ENCODE measurements at places on chromosomes 2 and 18.

GRCh38 chr18:2485983-2486382, 85.3 kb downstream of the METTL4 start:
- no peak for DNase-seq

- DNase-seq: no peak
These were observed 851.8 kb upstream of the CRIM1 start for GRCh38 chr2:35503738-35504199.

GRCh38 chr2:113679457-113679856, 52.4 kb downstream of the RABL2A start:
- DNase-seq: no peak

DNA sequence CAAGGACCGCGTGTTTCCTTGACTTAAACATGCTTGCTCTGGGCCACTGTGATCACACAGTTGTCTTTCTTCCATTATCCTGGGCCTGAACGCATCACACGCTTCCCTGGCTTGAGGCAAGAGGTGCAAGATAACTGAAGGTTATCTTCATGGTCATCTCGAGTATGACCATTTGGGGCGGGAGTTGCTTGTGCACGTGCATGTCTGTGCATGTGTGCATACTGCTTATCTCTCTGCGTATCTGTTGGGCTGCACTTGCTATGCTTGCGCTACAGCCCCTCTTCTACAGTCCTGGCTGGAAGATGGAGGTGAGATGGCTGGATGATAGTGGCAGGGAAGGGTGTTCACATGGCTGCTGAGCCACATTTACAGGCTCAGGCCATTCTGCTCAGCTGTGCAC, 27.2 kb upstream of the EFR3B start:
- no peak for DNase-seq

DNA sequence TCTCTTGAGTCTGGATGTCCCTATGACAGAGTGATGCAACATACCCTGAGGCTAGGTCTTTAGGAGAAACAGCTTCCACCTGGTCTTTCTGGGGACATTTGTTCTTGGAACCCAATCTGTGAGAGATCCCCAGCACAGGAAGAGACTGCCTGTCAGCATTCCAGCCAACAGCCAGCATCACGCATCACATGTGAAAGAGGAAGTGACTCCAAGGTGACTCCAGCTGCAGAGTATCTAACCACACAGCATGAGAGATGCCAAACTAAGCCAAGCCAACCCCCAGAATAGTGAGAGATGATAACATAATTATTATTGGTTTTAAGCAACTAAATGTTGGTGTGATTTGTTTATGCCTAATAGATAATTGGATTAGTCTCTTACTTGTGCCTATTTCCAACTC, 35.7 kb downstream of the C18orf63 start:
- DNase-seq: no peak

DNA sequence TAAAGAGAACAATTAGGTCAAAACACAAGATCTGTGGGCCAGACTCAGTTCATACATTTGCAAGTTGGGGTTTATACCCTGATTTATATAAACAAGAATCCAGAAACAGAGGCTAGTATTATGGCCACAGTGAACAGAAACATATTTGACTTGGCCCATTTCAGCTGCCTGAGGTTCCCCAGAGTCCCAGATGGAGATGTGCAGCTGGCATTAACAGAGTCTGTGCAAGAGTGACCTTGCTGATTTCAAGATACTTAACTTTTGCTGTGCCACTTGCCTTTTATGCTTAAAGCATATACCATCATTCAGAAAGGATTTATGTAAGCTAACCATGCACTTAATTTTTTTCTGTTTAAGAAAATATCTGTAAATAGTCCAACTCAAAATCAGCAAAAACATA, 636.3 kb downstream of the TRIB2 start:
- no peak for DNase-seq

GRCh38 chr2:38164881-38165280, 88.9 kb upstream of the CYP1B1 start:
- DNase-seq: no peak

DNA sequence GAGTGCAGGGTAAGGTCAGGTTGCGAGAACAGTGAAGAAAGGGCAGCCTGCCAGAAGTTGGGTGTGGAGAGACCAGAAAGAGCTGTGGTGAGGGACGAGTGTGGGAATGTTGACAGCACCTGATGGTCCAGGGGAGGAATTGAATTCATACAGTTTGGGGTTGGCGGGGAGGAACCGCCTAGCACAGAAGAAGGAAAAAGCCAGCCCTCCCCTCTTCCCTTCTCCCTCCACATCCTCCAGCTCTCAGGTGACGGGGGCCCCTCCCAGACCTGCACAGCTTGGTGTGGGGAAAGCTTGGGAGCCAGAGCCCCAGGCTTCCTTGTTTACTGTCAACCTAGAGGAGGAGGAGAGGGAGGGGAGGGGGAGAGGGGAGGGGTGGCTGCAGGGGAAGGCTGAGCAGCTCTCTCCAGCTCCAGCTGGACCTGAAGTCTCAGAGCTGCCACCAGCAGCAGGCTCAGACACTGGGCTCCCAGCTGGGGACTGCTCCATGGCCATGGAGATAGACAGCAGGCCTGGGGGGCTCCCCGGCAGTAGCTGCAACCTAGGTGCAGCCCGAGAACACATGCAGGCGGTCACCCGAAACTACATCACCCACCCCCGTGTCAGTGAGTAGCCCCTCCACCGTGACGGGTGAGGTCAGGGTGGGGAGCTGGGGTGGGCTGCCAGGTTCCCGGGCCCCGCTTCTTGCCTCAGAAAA, at the start of gene ATP6V1B1:
TSS of gene ATP6V1B1 (plus strand) at position 433 of the 697 bp plus-strand sequence. CDS start at position 488, 55 bp downstream.
- no peak for DNase-seq

DNA sequence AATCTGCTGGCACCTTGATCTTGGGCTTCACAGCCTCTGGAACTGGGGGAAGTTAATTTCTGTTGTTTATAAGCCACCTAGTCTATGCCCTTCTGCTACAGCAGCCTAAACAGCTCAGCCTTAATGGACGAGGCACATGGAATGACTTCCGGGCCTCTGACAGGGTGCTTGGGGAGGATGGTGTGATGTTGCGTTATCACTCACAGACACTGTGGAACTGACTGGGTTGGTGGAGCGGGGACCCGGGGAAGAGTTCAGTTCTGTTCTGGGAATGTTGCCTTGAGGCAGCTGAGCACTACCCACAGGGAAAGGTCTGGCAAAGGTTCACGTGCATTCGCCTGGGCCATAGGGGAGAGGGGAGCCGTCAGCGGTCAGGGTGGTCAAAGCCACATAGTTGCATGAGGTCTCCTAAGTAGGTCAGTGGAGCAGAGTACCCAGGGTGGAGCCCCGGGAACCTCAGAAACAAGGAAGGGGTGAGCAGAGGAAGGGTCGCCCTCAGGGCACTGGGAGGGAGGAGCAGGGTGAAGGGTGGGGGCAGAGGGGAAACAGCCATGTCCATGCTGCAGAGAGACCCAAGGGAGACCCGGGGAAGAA, 36.2 kb downstream of the LRRFIP1 start:
- no peak for DNase-seq

DNA sequence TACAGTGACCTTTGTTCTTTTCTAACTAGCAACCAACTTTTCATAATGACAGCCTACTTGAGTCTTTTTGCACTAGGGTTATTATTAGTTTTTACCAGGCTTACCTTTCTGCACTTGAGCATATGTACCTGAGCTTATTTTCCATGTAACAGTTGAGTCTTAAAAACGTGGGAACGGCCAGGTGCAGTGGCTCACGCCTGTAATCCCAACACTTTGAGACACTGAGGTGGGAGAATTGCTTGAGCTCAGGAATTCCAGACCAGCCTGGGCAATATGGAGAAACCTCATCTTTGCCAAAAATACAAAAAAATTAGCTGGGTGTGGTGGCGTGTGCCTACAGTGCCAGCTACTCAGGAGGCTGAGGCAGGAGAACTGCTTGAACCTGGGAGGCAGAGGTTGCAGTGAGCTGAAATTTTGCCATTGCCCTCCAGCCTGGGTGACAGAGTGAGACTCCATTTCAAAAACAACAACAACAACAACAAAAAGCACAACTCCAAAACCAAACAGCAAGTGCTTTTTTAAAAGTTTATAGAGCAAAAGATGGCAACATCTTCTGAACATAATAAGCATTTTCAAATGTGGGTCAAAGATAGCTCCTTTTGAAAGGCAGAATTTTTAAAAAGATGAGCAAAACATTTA, 57.1 kb upstream of the CD28 start:
- no peak for DNase-seq

DNA sequence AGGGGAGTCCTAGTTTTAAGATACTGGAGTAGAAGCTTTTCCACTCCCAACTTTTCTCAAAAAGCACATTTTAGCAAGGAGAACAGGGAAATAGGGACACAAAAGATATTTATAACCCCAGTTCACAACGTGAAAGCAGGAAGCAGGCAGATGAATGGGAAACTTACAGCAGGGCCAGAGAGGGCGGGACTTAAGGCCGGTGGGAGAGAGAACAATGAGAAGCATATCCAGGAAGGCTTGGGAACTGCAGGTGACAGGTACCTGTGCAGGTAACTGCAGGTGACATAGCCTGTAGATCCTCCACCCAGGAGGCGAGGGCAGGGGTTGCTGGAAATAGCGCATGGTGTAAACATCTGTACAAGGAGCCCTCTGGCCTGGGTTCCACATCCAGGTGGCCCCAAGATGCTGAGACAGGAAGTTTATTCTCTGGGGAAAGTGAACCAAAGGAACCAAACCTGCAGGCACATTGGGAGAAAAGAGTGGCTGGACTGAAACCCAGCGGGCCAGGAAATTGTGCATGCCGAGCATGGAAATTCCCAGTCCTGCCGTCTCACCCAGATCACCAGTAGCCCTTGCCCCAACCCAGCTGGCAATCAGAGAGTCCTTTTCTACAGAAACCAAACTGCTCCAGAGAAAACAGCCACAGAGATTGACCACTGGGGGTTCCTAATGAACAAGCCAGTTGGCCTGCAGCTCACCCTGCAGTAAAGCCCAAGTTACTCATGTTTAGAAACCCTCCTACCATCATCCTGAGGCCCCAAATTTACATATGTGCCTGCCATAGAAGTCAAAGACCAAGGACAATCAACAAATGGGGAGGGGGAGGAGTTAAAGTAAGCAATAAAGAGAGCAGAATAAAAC, 24.3 kb upstream of the COL6A3 start:
- no peak for DNase-seq

DNA sequence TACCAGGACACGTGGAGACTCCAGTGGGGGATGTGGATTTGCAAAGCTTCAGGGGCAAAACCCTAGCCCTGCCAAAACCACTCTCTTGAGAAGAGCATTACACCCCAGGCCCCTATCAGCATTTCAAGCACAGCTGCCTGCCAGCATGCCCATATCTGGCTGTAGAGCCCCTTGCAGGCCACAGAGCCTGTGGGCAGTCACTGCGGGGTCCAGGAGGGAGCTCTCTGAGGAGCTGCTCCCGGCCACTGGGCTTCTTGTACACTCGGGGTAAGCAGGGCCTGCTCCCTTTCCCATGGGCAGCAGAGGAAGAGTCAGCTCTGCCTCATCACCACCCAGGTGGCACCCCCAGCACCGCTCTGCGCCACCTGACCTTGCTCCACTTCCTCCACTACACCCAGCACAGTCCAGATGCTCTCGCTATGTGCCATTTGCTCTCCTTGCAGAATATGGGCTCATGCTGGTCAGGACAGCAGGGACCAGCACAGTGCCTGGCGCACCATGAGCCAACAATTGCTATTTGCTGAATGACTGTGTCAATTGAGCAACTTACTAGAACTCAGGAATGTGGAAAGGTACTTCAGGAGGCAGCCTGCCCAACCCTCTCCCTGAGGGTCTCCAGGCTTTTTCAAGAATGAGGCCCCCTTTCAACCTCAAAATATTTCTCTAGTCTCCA, 7.4 kb downstream of the CHST10 start:
- DNase-seq: no peak

DNA sequence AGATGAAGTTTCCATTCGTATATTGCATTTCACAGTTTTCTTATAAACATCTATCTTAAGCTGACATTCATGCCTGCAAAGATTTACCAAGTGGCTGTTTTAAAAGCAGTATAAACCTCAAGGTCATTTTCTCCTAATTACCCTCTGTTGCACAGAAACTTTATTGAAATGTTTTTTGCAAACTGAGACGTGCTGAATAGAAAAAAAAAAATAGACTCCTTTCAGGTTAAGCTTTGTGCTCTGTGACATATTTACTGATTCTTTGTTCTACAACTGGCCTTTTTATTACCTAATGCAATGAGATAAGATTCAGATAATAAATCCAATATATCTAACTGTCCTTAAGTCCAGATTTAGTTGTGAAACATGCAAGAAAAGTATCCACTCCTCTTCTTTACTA, 938.7 kb downstream of the DSC3 start:
- DNase-seq: no peak

DNA sequence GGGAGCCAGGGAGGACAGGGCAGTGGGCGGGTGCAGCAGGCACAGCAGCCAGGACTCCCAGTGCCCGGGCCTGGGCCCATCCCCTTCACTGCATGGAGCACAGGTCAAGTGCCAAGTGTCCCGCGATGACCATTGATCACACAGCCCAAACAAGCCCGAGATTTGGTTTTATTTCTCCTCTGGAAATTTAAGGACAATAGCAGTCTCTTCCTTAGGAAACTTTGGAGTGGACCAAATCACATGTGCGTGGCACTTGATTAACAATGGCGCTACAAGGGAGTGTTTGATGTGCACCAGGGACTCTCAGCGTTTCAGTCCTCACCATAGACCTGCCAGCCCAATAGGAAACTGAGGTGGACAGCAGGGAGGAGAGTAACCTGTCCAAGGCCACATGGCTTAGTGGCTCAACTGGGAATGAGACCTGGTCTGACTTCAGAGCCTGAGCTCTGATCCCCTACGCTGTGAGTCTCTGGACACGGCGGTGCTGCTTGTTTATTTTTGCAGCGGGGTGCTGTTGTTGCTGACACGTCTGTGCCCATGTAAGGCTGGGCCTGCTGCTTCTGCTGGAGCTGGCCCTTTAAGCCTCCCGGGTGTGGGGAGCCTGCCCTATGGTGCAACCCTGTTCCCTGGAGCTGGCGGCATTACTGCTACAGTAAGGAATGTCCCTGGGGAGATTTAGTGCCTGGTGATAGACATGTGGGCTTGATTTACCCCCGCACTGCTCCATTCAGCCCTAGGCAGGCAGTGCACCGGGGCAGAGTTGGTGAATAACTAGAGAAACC, 194.2 kb downstream of the INHBB start:
- peak; percentile 89 for DNase-seq

GRCh38 chr2:177296040-177296439, 31.5 kb upstream of the NFE2L2 start:
- no peak for DNase-seq

DNA sequence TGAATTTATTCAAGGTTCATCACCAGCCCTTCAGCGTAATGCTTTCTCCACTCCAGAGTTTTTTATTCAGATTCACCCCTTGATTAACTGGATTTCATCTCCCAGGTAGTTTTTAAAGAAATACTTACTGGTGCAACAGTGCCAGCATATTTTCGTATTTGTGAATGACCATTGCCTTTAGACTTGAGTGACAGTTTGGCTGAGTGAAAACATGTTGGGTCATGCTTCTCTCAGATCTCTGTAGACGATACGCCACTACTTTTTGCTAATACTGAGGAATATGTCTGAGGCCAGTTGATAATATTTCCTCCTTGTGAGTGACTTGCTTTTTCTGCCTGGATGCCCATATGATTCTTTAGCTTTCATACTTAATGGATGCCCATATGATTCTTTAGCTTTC, 51.5 kb downstream of the CYP26B1 start:
- no peak for DNase-seq

DNA sequence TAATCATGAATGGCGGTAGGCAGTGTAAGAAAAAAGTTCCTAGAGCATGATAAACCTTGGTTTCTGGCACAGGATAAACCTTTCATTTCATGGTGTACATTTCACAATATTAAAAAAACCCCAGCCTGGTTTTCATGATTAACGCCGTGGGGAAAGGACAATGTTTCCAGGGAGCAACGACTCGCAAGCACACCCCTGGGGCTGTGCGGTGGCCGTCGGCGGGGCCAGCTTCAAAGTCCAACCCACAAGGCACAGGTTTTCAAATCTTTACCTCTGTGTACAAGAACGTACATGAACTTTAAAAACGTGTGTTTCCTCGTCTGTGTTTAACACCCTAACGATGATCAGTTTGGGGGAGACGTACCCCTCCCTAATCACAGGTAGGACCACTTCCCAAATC, 118.1 kb downstream of the NOL10 start:
- no peak for DNase-seq

Data from AG09309 (cell line).